ENCODE measurements at places on chromosomes 1 and 21.
A peak's percentile ranks its signal among the peaks of the same experiment; 100 is the strongest.

- no peak for DNase-seq
Measured at GRCh38 chr1:230212405-230212936, 145.4 kb downstream of the GALNT2 start.

GRCh38 chr1:201982082-201982622 lies 296 bp upstream of the RNPEP start:
- DNase-seq, result peak; percentile 62

GRCh38 chr1:116569776-116570357 lies 959 bp downstream of the CD58 start:
- DNase-seq, result no peak

DNA sequence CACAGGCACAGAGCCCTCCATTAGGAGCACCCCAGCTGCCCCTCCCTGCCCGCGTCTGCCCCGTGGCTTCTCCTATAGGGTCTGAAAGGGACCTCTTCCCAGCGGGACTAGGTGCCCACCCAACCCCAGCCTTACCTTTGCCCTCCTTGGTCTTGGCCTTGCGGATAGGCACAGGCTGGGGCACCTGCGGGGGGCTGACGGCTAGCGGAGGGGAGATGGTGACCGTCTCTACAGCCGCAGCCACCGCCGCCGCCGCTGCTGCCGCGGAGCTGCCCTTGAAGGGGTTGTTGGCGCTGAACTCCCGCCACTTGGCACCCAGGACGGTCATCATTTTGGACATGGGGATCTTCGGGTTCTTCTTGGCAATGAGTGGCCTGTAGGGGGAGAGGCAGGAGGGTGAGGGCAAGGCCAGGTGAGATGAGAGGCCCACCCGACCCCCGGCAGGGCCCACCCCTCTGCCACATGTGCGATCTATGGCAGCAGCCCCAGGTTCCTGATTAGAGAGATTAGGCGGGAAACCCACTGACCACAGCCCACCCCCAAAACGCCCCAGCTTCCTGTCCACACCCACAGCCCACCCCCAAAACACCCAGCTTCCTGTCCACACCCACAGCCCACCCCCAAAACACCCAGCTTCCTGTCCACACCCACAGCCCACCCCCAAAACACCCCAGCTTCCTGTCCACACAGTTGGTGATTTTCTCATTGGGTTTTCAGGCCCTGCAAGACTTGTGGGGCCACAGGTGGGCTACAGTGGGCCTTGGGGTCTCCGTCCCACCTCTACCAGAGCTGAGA lies 25.4 kb downstream of the CHD5 start:
- no peak for DNase-seq

GRCh38 chr1:153386500-153386901 lies 4.4 kb downstream of the S100A8 start:
- no peak for DNase-seq
